ENCODE measurements at places on chromosomes 1 and 21.

DNA sequence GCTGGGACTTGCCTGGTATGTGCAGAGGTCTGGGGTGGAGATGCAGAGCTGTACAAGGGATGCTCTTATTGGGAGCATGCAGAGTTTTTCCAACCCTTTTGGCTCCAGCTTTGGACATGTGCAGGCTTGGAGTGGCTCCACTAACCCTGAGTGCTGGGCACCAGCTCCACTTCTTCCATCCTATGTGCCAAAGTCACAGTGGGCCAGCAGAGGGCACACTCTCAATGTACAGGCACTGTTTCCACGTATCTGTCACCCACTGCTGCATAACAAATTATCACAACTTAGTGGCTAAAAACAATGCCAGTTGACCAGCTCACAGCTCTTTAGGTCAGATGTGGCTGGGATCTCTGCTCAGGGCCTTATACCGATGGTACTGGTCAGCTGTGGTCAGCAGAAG, 631.8 kb downstream of the AJAP1 start:
- DNase-seq, result no peak

- DNase-seq, result no peak
Measured at GRCh38 chr1:209567698-209568175, 15.8 kb upstream of the CAMK1G start.

DNA sequence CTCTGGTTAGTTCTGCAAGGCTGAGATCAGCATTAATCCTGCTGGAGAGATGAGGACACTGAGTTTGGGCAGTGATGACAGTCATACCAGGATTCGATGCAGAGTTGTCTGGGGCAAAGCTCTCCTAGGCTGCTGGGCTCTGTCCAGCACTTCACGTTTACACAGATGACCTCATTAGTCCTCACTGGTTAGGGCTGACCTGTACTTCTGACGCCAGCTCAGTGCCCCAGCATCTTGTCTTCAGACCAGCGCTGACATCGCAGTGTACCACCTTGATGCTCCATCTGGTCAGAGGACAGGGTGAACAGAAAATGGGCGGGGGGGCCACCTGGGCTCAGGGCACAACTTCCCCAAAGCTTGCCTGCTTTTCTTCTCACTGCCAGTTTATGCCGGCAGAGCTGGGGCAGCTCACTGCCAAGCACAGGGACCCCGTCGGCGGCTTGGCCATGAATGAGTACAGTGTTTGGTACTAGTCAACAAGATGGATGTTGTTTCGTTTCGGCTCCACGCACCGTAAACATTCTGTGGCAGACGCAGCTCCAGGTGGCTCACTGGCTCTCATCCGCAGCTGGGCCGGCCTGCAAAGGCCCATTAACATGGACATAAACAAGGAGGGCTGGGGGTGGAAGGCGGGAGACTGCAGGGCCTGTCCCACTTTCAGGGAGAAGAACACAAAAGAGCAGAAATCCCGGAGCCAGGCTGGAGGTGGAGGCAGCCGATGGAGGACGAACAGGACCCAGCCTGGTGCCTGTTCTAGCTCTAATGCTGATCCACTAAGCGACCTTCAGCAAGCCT, 118.7 kb downstream of the GLIS1 start:
- peak; percentile 60 for DNase-seq

DNA sequence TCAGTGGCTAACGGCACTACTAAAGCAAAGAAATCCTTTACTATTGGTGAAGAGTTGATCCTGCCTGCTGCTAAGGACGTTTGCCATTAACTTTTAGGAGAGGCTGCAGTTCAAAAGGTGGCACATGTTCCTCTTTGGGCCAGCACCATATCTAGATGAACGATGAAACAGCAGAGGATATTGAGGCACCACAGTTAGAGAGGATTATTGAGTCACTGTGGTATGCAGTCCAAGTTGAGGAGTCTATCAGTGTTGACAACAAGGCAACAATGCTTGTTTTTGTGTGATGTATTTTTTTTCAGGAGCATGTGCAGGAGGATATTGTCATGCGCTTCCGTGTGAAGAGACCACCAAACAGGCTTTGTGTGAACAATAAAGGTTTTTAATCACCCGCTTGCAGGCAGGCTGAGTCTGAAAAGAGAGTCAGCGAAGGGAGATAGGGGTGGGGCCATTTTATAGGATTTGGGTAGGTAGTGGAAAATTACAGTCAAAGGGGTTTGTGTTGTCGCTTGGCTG, 80.9 kb downstream of the UCHL5 start:
- DNase-seq, result no peak

GRCh38 chr1:212520299-212520698, 87.6 kb downstream of the NENF start:
- no peak for DNase-seq

- DNase-seq, result peak; percentile 34
Measured at GRCh38 chr1:22916471-22916820, 56.2 kb downstream of the LACTBL1 start.

DNA sequence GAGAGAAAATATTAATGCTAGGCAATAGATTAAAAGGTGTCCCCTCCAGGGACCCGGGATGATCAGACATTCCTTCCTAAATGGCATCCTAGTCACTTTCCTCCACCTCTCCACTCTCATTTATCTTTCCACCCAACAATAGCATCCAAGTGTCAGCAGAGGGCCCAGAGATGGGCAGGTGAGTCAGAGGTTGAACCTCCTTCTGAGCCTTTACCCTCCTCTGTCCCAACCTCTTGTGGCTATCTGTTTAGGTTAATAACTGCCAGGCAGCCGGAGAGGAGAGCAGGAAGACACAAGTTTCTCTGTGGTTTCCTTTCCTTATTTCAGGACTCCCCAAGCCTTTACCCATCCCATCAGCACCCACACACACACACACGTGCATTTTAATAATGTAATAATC, 4.1 kb downstream of the GJA5 start:
- no peak for DNase-seq

- DNase-seq, result no peak
Measured at GRCh38 chr1:44624268-44624901, 49.9 kb downstream of the TMEM53 start.

DNA sequence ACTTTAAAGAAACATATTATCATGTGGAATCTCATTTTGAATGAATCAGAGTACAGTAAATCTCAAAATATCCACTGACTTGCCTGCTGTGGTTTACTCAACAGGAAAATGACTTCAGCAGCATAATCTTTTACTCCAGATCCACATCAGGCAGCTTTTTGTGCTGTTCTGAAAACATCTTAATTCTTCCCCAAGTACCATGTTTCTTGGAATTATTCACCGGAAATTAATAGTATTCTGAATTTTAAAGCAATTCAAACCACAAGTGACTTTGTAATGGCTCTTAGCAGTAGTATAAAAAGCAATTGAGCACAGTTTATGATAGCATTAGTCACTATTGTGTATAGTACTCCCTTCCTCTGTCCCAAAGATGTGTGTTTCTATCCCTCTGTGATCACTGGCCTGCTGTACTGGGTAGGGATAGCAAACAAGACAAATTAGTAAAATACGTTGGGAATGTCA, 64.2 kb upstream of the ERRFI1 start:
- no peak for DNase-seq

DNA sequence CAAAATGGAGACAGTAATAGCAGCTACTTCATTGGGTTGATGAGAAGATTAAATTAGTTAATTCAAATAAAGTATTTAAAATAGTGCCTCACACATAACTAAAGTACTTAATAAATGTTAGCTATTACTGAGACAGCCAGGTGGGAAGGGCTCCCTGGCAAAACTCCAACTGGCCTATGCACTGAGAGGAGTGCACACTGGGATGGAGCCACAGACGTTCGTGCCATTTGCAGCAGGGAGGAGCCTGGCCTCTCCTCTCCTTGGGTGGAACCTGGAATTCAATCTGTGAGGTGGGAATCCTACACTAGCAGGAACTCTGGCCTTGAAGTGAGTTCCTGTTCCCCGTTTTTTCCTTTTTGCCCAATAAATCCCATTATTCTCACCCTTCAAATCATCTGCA, 28.1 kb downstream of the SLC5A9 start:
- DNase-seq, result no peak

DNA sequence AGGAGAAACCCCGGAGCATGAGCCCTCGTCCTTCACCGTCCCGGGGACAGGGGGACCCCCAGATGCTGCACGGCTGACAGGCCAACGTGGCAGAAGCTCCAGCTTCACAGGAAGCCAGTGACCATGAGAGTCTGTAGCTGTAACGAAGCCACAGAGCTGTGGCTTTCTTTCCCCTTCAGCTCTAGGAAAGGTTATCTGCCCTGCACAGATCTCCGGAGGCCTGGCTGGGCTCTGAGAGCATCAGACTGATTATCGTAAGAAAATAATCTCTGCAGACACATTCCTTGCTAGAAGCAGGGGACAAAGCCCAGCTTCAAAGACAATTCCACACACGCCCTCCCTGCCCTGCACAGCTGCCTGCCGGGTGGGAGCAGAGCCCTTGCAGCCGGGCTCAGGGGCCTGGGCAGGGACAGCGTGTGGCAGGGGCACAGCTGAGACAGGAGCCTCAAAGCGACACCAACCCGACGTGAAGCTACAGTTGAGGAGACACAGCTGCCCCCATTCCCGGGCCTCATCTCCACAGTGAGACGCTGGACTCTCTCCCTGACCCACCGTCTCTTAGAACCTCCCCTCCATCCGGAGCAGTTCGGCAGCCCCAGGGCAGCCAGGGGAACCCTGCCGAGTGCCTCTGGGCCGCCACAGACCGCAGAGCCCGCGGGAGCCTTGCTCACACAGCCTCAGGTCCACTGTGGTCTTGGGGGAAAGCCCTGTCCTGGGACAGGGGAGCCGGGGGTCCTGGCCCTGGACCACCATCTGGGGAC, 30.6 kb downstream of the POFUT2 start:
- no peak for DNase-seq

GRCh38 chr21:27715131-27715530, 748.2 kb upstream of the ADAMTS5 start:
- DNase-seq, result no peak

GRCh38 chr21:18810136-18810535, 406.6 kb upstream of the TMPRSS15 start:
- DNase-seq, result no peak

DNA sequence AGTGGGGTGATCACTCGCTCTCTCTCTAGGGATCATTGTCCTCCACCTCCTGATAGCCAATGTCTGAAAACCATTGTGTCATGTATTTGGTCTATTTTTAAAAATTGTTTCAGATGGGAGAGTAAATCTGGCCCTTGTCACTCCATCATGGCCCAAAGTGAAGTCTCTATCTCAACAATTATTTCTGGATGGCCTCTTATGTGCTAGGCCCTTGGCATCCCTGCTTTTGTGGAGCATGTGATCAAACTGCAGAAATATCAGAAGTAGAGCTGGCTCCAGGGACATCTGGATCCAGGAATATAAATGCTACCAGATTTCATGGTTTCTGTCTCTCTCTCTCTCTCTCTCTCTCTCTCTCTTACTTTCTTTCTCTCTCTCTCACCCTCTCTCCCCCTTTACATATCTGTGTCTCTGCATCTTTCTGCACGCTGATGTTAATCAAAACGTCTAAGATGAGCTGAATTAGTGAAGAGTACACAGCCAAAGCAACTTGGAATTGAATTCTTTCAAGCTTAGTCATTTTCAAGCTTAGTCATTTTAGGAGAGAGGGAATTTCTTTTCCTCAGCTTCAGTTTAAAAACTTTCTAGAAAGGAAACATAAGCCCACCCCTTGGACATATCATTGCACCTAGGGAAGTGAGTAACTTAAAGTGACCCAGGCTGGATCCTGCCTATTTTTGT, 47.4 kb upstream of the DOCK7 start:
- no peak for DNase-seq

GRCh38 chr1:30808067-30808662, 50.6 kb upstream of the LAPTM5 start:
- DNase-seq, result no peak

- DNase-seq, result no peak
Measured at GRCh38 chr1:47201179-47201578, 11.3 kb upstream of the PDZK1IP1 start.

DNA sequence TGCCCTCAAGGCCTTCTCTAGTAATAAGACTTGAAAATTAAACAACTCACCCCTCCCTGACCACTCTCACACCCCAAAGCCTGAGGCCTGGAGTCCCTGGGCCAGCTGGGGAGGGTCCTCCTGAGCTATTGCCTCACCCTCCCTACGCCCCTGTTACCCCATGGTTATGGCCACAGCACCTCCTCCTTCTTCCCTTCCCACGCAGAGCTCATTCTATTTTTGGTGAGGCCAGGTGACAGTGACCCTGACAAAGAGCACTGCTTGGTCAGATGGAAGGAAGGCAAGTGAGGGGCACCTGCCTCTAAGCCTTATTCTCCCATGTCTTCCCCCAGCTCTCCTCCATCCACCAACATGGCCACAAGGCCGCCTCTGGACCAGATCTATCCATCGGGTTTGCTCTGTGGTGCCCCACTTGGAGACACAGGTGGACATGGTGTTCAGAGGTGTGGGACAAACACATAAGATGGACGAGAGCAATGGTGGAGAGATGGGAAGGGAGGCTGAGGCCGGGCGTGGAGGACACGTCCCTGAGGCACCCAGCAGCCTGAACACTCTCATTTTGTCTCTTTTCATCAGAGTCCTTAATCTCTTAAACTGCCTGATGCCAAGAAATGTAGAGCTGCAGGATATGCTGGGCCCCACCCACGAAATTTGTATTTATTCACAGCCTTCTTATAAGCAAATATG, 42.6 kb downstream of the FCRL5 start:
- no peak for DNase-seq

DNA sequence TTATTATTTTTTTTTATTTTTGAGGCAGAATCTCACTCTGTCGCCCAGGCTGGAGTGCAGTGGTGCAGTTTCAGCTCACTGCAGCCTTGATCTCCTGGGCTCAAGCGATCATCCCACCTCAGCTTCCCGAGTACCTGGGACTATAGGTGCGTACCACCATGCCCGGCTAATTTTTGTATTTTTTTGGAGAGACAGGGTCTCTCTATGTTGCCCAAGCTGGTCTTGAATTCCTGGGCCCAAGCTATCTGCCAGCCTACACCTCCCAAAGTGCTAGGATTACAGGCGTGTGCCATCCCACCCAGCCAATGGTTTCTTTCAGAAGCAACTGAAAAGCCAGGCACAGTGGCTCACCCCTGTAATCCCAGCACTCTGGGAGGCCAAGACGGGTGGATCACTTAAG, 2.3 kb downstream of the KRTCAP2 start:
- no peak for DNase-seq

DNA sequence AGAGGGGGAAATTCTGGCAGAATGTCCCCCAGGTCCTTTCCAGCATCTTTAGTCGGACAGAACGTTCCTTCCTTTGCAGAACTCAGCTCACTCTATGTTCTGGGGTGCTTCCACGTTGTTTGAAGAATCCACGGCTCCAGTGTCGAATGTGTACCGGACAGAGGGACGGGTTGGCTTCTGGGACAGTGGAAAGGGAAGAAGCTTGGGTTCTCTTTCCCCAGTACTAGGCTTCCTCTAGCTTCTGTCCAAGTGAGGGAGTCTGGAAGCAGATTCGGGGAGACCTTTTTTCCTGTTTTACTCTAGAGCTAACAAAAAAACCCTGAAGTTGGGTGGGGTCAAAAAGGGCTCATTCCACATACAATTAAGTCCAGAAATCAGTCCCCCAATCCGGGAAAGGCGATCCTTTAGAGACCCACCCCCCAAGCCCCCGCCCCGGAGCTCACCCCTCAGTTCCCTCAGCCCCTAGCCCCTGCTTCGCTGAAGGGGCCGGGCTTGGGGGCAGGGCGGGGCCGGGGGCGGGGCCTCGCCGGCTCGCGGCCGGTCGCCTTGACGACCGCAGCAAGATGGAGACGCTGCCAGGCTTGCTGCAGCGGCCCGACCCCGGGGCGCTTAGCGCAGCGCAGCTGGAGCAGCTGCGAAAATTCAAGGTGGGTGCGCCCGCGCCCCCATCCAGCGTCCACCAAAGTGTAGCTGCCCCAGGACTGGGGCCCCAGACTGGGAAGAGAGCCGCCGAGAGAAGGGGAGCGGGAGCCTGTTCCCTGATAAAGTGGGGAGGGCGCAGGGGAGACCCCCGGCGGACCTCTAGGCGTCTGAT, at the start of gene RIIAD1:
Gene RIIAD1, plus strand, starts transcription at position 549 of the 814 bp plus-strand sequence. Its CDS starts 15 bp downstream, at position 564.
- DNase-seq, result no peak

GRCh38 chr1:86218859-86219258, 62.3 kb upstream of the COL24A1 start:
- no peak for DNase-seq

Measured in substantia nigra (tissue), 51 donors.